EH (cell line): ENCODE measurements at places on chromosomes 11 and 22.

DNA sequence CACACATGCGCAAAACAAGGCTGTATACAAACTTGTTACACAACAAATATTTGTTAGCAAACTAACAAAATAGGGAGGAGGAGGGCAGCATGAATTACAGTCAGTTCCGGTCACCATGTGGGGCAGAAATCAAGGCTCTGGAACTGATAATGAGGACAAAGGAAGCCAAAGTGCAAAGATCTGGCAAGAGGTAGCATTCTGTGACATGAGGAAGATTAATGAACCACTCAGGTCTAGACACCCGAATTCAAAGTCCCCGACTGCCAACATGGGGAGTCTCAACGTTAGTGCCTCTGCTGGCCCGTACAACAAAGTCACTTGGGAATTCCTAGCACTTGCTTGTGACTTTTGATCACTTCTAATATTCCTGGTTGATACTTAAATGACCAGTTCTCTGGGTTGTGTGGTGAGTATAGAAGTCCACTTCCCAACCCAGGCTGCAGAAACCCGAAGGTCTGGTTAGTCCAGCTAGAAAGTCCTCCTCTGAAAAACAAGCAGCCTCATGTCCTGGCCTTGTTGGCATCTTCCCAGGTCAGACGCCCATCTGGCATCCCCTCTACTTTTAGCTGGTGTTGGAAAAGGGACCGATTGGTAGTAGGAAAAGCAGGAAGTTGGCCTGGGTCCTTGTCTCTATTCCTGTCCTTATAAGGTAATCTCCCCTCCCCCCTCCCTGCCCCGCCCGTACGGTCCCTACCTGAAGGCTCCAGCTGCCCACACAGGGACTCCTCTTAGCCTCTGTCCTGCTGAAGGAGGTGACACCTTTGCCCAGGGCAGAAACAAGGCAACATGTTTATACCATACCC is 1.6 kb downstream of the SUN2 start:
- DNase-seq = peak; percentile 90

DNA sequence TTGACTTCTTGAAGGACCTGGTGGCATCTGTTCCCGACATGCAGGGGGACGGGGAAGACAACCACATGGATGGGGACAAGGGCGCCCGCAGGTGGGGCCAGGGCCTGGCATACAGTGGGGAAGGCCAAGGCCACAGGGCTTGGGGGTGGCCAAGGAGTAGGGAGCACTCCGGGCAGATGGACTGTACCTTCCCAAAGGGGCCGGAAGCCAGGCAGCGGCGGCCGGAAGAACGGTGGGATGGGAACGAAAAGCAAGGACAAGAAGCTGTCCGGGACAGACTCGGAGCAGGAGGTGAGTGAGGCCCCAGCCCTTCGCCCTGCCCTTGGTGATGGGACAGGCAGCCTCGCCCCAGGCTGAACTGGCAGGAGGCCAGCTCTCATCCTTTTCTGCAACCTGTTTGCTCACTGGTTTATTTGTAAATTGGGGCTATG is 1.2 kb downstream of the DRAP1 start:
- no peak for DNase-seq

- no peak for DNase-seq
These were observed 35.3 kb upstream of the KCNJ11 start for GRCh38 chr11:17423533-17424310.

DNA sequence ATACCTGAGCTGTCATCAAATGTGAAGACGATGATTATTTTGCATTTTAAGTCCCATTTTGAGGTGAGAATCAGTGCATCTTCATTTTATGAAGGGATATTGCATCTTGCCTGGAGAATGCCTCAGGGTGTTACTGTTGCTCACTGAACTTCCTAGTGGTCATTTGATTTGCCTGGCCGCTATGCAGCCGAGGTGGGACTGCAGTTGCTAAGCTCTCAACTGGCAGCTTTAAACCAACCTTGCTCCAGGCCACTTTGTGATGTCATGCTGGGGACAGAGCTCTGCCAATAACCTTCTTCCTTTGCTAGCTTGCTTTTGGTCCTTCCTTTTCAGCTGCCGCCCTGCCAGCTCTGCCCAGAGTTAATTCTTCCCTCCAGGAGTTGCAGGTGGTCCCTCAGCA is 409.4 kb upstream of the B3GAT1 start:
- no peak for DNase-seq

GRCh38 chr22:50548040-50548920 is 2.6 kb downstream of the KLHDC7B start:
- no peak for DNase-seq
